Activated T-cell treated with anti-CD3 and anti-CD28 coated beads for 48 hours (primary cell): ENCODE measurements at places on chromosomes 3 and 15.

DNA sequence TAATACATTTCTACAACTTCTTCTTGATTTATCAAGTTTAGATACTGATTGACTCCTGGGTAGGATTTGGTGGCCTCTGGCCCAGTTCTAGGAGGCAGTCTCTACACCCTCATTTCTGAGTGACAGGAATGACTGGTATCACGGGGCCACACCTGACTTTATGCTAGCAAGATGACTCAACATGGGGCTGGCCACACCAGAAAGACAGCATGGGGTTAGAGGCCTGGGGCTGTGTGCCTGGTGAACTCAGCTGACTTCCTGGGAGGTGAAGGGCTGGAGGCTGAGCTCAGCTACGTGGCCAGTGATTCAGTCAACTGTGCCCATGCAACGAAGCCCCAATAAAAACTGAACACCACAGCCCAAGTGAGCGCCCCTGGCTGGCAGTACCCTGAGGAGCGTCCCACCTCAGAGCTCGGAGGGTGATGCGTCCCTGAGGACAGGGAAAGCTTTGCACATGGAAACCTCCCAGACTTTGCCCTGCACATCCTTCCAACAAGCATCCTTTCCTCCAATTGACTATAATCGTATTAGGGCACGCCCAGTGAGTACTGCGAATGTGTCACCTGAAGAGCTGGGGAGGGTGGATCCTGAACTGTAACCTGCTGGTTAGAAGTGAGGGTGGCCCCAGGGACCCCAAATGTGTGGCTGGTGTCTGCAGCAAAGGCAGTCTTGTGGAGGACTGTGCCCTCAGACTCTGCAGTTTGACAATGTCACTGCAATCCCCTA lies 57.2 kb downstream of the NIPA2 start:
- DNase-seq, result peak; percentile 36

GRCh38 chr3:45462522-45463265 lies 74.3 kb downstream of the LARS2 start:
- DNase-seq, result peak; percentile 59

DNA sequence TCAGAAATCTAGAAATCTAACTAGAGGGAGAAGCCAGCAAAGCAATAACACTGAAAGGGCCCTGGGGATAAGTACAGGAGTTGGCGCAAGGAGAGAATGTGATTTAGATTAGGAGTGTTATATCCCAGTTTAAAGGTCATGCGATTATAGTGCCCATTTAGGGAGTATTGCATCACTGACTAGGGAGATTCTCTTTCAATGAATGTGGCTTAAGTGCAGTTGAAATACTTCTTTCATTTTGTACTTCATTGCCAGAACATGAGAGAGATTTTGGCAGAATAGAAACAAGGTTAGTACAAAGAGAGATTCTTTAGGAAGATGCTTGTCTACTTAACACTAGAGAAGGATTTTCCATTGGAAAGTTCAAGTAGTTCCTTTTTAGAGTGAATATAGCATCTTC lies 13.9 kb downstream of the ROBO2 start:
- no peak for DNase-seq

DNA sequence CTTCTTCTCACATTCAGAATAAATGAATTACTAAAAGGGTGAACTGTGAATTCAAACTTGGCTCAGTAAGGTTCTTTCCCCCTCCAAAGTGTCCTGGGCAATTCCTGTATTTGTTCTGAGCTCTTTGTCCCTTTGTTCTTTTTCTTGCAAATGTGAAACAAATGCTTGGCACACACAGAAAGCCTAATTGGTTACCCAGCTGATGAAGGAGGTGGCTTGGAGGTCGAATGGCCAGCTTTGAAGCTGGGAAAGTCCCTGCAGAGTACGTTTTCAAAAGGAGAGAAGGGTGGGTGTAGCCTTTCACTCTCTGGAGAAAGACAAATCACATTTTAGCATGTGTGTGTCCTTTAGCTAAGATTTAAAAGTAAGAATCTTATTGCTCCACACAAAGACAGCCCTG lies 154.4 kb downstream of the PEX5L start:
- DNase-seq, result no peak

GRCh38 chr15:76674883-76675282 lies 230.3 kb downstream of the SCAPER start:
- no peak for DNase-seq

GRCh38 chr15:51262463-51262862 lies 75.9 kb downstream of the CYP19A1 start:
- no peak for DNase-seq

DNA sequence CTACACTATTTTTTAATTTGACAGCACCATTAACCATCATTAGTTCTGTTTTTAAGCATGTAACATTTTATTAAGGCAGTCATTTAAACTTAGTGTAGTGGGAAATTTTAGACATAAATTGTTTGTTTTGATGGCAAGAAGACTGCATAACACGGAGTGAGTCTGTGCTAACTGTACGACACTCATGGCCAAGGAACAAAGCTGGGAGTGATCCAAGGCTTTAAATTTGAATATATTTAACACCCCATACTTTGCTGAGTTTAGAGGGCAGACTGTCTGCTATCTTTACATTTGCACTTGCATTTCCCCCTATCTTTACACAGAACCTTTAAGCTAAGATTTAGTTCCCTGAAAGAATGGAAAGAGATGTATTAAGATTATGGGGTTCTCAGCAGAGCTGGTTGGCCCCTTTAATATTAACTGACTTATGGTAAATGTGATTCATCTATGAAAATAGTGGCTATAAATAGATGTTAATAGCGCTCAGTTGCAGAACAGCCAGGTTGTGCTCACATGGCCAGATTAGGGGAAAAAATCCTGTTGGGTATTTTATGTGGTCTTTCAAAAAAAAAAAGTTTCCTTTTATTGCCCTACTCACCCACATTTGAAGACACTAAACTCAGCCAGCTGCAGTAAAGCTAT lies 120.7 kb downstream of the CMSS1 start:
- DNase-seq, result no peak

DNA sequence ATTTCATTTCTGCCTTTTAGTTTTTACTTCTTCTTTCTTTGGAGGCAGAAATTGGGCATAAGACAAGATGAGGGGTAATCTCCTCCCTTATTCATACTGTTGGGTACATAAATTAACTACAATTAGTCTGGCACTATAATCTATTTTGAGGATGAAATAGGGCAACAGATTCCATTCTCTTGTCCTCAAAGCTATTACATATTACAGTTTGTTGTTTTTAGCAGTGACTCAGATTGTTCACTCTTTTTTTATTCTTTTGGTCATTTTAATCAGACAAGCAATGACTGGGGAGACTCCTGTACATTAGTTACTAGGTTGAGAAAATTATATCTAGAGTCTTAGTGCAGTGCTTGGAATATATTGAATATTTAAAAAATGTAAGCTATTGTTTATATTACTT lies 556.0 kb downstream of the OTOL1 start:
- no peak for DNase-seq

DNA sequence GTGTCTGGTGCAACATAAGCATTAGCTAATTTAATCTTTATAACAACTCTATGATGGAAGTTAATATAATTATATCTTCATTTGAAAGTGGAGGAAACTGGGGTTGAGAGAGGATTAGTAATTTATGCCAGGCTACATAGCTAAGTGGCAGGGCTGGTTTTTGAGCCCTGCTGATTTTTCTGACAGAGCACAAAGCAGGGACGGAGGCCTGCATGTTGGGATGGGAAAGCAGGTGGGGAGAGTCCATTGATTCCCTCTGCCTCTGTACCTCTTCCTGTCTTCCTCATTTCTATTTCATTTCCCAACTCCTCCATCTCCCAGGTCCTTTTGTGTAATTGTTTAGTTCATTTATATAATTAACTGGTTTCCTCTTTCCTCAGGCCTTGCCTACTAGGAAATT lies 251.6 kb upstream of the ZPLD1 start:
- DNase-seq, result no peak

DNA sequence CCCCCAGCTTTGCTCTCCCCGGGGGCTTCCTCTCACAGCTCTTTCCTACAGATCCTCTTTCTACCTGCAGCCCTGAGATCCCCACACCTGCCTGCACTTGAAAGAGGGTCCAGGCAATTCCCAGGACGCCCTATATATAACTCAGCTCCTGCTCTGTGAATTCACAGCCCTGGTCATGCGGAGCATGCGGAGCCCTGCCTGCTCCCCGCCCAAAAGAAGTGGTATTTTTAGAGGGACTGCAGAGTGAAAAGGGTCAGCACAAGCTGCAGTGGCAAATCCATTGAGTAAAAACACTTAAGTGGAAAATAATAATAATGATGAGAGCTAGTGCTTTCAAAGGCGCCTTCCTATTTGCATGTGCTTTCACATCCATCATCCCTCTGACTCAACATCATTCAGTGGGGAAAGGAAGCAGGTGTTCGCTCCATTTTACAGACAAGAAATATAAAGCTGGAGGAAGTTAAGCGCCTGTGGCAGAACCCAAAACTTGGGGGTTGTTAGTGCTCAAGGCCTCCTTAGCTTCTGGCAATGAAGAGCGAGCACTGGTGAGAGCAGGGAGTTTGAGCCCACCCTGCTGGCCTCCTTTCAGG lies 76.3 kb upstream of the LIPC start:
- no peak for DNase-seq

DNA sequence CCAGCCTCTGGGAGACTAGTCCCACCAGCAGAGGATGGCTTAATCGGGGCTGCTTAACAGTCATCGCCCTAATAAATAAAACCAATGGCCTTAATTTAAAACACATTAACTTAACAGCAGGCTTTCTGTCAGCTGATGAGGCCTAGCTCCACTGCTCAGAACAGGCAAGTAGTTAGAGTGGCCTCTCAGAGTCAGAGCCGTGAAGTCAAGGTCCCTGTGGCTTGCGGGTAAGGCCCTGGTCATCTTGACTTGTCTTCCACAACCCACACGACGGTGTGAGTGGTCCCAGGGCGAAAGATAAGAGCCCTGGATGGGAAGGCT lies 11.8 kb downstream of the XXYLT1 start:
- no peak for DNase-seq

DNA sequence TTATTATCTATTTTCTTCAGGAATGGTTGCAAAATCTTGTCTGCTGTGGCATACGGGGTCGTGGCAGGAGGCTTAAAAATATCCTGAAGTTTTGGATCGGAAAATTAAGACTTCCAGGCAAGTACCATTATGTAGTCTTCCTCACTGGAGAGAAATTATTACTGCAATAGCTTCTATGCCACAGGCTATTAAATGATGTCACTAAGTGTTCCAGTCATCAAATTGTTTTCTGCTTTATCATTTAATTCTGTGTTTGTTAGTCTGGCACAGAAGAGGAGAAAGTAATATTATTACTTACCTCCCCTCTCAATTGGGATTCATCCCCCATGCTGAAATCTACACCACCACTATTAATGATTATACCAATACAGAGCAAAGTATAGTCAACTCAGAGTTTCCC lies 378.2 kb upstream of the ALCAM start:
- DNase-seq, result no peak

DNA sequence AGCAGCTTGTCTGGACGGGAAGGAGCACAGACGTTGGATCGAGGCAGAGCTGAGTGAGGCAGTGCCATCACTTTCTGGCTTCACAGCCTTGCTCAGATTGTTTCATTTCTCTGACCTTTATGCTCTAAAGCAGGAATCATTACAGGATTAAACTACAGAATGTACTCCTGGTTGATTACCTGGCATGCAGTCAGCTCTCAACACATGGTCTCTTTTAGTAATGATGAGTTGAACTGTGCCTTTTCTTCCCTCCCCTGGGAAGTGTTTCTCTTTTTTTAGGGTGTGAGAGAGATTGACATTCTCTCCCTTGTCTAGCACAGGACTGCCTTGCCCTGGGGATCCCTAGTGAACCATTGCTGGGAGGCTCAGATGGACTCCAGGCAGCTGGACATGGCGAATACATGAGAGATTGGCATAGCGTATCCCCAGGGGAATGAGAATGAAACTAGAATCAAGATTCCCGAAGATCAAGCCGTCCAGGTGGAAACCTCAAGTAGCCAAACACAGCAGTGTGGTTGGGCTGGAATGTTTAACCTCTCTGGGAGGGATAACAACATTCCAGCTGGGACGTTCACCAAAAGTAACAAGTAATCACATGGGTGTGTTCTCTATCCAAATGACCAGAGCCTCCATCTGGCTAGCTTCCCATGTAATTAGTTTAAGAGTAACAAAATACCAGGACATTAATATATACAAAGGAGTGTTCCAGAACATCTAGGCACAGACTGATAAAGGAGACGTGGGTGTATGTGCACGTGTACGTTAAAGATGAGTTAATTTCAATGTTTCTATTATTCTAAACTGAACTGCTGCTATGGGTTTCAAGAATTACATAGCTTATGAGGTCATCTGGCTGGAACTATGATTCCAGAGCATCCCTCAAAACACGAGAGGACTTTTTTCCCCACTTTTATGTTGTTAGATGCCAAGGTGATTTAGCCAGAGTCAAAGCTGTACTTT lies 118.6 kb upstream of the NR2E3 start:
- DNase-seq, result no peak

- no peak for DNase-seq
Observed at GRCh38 chr3:45608885-45609284, 14.3 kb downstream of the LIMD1 start.

DNA sequence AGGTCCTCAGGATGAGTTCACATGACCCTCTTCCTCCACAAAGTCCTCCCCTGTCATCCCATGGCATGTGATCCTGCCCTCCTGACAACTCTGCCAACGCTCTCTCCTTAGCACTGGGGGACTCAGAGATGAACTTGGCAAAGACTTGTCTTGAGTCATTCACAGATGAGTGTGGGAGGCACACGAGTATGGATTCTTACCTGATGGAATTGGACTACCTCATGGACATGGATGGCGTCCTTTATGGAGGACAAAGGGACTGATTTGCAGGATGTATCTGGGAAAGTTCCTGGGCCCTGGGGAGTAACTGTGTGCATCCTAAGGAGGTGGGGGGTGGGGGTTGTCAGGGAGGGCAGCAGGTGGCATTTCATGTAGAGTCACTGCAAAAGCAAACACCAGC lies 38.2 kb upstream of the TOPBP1 start:
- DNase-seq, result no peak

- no peak for DNase-seq
Observed at GRCh38 chr3:150221904-150222523, 186.1 kb upstream of the TSC22D2 start.

GRCh38 chr15:29534378-29534777 lies 264.8 kb upstream of the NSMCE3 start:
- no peak for DNase-seq
